Neuronal stem cell (in vitro differentiated cells): ENCODE measurements at places on chromosomes 2 and 18.

DNA sequence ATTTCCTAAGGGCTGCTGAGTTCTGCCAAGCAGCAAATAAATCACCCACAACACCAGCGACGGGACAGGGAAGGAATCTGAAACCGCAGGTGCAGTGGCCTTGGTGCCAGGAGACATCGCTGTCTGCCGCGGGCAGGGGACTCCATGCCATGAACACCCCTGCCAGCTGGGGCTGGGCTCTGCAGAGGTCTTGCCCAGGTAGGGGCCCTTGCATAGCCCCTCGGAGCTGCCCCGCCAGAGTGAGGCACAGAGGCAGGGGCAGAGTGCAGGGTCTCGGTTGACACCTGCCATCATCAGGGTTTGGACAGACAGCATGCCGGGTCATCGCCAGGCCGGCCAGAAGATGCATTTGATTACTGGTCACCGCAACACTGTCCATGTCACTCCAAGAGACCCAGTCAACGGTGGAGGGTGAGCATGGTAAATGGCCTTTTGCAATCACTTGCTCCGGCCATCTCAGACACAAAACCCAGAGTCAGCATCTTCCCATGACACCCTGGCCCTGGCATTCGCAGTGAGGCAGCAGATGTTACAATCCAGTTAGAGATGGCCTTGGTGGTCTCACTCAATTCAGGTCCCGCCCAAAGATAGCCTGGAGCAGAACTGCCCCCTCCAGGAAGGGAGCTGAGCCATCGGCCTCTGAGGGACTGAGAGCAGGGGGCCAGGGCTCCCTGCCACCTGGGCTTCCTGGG is 255.4 kb downstream of the NDUFA10 start:
- DNase-seq: no peak

- DNase-seq: no peak
Measured at GRCh38 chr2:127169066-127169660, 50.9 kb downstream of the CYP27C1 start.

- DNase-seq: no peak
Measured at GRCh38 chr2:107068069-107068916, 182.3 kb upstream of the ST6GAL2 start.

DNA sequence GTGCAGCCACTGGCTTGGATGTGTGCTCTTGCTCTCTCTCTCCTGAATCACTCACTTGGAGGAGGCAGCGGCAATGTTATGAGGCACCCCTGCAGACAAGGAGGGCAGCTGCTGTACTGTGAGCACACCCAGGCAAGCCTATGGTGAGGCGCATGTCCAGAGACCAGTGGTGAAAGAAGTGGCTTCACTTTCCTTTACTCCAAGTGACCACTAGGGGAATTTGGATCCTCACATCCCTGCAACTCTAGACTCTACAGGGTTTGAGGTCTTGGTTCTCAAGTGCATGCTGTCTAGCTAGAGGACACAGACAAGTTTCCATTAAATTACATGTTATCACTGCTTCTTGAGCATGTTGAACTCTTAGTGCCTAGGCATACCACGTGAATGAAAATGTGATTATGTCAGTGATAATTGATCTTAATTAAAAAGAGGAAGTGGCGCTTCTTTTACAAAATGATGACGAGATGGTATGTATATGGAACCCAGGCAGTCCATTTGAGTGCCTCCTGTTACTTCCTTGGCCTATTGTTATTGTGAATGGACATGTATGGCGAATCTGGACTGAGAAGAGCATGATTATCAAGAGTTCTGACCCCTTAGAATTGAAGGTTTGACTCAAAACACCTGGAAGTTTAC is 181.0 kb upstream of the CDH2 start:
- no peak for DNase-seq

- no peak for DNase-seq
Measured at GRCh38 chr18:44599412-44599811, 81.3 kb upstream of the SETBP1 start.

DNA sequence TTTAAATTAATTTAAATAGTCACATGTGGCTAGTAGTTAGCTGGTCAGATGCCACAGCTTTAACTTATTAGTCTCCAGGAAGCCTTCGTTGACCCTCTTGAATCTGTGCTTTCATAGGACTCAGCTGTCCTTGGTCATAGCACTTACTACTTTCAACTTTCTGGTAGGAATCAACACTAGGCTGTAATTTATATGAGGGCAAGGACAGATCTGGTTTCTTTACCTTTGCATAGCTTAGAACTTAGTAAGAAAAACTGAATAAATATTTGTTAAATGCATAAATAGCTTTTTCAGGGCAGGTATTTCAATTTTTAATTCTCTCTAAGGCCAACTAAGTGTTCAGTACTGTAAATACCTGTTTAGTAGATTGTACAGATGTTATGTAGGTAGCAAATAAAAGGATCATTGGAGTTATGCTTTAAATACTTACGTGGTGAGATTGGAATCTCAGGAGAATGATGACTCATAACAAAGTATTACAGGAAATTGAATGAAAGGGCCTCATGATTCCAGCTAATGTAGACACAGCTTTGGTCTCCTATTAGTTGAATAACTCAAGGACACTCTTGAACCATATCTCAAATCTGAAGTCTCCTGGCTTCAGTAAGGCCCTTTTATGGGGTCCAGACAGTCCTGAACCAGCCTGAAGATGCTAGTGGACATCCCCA is 2.6 kb downstream of the CLIP4 start:
- no peak for DNase-seq

GRCh38 chr2:76851000-76851399 is 671.2 kb downstream of the LRRTM4 start:
- no peak for DNase-seq

GRCh38 chr2:25385910-25386309 is 44.2 kb upstream of the DNMT3A start:
- DNase-seq: no peak

GRCh38 chr18:42778024-42778423 is 337.5 kb downstream of the RIT2 start:
- no peak for DNase-seq

GRCh38 chr2:158740621-158741020 is 54.5 kb upstream of the DAPL1 start:
- no peak for DNase-seq

DNA sequence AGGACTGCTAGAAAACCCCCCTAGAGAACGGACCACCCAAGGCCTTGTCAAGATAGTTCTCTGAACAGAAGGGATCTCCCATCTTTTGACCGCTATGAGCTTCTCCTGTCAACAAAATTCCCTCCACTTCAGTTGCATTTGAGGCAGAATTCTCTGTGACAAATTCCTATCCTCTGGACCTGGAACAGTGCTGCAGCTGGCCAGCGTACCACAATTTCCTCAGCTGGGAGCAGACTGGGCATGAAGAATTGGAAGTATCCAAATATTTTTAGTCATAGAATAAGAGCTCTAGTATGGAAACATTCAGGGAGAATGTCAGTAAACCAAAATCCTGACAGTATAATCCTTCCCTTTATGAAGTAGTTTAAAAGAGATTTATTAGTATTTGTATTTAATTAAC is 147.1 kb upstream of the BOD1L2 start:
- DNase-seq: no peak

- DNase-seq: no peak
Measured at GRCh38 chr2:211545582-211545981, 989.2 kb downstream of the CPS1 start.

GRCh38 chr2:98515250-98515991 is 70.8 kb downstream of the INPP4A start:
- DNase-seq: no peak

GRCh38 chr18:49168281-49168985 is 217.7 kb upstream of the SMAD7 start:
- DNase-seq: no peak

- DNase-seq: no peak
Measured at GRCh38 chr2:165193178-165193777, 10.6 kb downstream of the SCN3A start.

- DNase-seq: no peak
Measured at GRCh38 chr2:26687328-26687727, 5.2 kb upstream of the KCNK3 start.

- DNase-seq: no peak
Measured at GRCh38 chr2:102387763-102388546, 32.4 kb downstream of the IL18R1 start.

- DNase-seq: no peak
Measured at GRCh38 chr2:191515551-191515950, 162.4 kb upstream of the NABP1 start.

DNA sequence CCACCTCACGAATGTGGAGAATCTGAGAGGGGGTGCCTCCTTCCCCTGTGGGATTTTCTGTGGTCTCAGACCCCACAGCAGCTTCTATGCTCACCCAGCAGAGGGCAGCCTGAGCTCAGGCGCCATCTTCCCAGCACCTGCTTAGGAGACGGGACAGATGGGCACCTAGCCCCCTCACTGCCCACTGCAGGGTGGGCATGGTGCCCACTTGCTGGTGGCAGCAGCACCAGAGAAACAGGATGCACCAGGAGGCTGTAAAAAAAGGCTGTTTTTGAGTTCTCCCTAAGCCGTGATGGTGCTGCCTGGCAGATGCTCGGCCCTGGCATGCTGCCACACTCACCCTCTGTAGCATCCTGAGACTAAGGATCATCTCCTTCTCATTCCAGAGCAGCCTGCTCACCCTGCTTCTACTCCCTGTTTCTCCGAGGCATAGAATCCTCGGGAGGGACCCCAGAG is 19.1 kb upstream of the SLC20A1 start:
- no peak for DNase-seq

DNA sequence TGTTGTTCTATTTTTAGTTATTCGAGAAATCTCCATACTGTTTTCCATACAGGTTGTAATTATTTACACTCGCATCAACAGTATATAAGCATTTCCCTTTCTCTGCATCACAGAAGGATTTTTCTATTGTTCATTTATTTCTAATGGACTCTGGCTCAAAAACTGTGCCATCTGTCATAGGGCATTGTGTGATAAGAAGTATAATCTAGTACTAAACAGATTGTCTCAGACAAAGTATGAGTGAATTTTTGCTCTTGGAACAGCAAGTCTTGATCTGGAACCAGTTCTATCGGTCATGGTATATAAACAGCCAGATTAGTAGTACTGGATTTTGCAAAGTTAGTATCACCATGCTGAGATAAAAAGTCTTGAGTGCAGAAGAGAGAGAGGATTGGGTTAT is 145.8 kb downstream of the KIAA1328 start:
- no peak for DNase-seq

DNA sequence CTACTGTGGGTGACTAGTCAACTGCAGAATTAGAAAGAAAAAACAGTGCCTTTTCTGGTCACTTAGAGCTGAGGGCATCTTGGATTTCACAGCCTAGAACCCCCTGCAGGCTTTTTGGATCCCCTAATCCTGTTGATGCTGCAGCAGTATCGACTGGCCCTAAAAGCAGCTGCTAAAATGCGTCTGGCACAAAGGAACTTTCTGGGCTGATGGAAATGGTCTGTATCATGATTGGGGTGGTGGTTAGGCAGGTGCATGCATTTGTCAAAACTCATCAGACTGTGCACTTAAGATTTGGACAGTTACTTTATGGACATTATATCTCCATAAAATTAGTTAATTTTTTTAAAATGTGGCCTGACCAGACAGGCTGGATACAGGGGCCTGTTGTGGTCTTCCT is 149.8 kb downstream of the KLHL29 start:
- no peak for DNase-seq

GRCh38 chr18:63440881-63441280 is 18.6 kb upstream of the VPS4B start:
- DNase-seq: no peak

- DNase-seq: no peak
Measured at GRCh38 chr2:188238386-188238785, 53.3 kb upstream of the GULP1 start.

DNA sequence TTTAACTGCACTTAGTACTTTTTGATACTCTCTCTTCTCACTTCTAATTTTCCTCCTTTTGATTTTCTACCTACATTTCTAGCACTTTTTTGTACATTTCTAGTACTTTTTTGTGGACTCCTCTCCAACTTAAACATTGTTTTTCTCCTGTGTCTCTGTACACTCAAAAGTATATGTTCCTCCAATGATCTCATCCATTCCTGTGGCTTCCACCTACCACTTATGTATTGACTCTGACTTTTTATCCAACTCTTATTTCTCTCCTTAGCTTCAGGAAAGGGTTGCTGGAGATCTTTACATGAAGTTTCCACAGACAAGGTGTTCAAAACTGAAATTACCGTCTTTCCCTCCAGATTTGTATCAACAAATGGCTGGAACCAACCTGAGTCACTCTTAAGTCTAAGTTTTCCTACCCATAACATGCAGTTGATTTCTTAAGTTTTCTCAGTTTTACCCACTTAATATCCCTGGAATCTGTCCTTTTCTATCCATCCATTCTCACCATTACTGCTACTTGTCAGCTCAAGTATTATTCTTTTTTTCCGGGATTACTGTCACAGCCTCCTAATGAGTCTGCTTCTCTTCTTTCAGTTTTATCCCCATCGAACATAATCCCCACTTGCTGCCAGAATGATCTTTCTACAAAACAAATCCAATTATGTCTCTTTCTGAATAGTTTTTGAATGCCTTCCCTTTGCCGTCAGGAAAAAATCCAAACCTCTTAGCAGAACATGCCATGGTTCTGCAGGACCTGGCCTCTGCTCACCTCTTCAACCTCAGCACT is 22.6 kb upstream of the PELI1 start:
- no peak for DNase-seq

GRCh38 chr2:30223413-30223874 is 7.9 kb upstream of the LBH start:
- no peak for DNase-seq

DNA sequence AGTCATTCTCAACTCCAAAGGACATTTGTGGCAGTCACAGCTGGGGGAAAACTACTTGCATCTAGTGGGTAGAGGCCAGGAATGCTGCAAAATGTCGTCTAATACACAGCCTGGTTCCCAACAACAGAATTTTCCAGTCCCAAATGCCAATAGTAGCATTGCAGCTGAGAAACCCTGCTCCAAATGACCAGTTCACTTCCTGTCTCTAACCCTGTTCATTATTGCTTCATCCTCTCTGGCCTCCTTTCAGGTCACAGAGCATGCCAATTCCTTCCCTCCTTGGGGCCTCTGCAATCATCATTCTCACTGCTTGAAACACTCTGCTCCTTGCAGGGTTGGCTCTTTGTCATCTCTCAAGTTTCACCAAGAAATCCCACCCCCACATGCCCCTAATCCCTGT is 139.1 kb downstream of the IRS1 start:
- DNase-seq: no peak

DNA sequence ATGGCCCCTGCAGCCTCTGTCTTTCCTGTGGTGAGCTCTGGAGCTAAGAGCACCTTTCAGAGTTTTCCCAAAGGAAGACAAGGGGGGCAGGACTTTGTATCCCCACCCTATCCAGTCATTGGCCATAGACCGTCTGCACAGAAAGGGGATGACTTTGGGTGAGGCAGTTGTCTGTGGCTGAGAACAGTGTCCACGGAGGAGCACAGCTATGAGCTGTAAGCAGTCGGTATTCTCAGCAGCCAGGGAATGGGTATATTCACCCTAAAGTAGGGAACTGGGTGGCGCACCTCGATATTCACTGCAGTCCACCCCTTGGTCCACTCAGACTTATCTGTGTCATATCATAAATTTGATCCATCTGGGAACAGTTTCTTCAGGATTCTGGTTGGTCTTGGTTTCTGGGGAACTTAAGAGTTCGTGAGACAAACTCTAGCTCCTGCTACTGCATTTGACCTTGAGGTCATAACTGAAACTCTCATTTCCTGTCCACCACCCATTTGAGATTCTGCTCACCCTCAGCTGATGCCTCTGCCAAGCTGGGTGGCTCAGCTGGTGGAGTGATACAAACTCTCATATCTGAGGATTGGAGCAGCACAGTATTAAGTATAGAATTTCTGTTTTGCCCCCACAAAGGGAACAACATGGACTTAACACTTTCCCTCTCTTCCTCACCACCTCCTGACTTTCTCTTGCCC is 45.2 kb upstream of the SCG2 start:
- DNase-seq: no peak

GRCh38 chr2:199962203-199962602 is 6.8 kb downstream of the MAIP1 start:
- DNase-seq: no peak
